ENCODE measurements at places on chromosomes 7 and 10.

GRCh38 chr7:116209561-116210070, 723 bp upstream of the TES start:
- no peak for DNase-seq

- DNase-seq: no peak
Measured at GRCh38 chr10:49601857-49602256, 8.3 kb upstream of the SLC18A3 start.

DNA sequence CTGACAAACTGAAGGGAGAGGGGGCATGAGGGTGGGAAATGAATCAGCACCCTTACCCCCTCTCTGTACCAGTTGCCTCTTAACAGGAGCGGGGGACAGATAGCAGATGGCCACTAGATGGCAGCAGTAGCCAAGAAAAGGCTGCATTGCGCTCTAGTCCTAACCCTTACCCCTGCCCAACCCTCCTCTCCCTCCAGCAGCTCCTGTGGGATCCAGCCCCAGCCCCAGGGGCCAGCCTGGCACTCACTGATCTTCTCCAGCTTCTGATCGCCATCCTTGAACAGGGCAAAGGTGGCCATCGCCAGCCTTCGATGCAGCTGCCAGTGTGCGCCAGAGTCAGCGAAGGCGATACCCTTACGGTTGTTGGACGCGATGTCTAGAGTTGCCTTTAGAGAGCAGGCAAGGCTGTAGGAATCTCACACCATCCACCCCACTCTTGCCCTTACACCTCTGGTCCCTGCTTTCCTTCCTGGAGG, 2.2 kb downstream of the CYP17A1 start:
- DNase-seq: no peak

GRCh38 chr7:8585591-8585990, 152.2 kb downstream of the NXPH1 start:
- DNase-seq: no peak

DNA sequence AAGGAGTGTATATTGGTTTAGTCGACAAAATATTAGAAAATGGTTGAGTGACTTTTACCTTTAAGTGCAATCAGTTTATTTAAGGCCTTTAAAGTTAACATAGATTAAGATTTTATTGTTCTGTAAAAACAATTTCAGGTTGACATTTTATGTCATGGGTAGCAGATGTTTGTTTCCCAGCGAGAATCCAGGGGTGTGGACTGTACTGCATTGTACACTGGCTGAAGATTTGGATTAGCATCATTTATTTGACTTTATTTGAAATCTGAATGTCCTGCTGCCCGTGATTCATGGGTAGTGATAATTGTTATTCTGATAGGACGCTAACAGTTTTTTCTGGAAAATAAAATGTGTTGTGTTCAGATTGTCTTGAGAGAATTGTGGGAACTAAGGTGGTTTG, 39.3 kb downstream of the RBM33 start:
- DNase-seq: no peak

DNA sequence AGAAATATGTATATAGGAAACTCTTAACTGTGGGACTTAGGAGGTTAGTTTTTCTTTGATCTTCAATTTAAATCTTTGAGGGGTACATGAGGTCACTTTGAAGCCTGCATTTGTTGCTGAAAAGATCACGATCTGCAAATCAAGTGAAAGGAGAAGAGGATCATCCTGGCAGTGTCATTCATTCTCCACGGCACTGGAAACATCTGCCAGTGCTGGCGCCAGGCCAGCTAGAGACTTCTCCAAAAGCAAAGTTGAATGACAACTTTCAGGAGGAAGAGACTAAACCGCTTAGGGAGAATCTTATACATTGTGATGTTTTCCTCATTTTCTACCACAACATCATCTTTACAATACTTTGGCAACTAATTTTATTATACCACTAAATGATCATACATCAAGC, 42.5 kb downstream of the MRC1 start:
- DNase-seq: no peak

- DNase-seq: no peak
Measured at GRCh38 chr7:128307061-128307460, 36.6 kb downstream of the RBM28 start.

DNA sequence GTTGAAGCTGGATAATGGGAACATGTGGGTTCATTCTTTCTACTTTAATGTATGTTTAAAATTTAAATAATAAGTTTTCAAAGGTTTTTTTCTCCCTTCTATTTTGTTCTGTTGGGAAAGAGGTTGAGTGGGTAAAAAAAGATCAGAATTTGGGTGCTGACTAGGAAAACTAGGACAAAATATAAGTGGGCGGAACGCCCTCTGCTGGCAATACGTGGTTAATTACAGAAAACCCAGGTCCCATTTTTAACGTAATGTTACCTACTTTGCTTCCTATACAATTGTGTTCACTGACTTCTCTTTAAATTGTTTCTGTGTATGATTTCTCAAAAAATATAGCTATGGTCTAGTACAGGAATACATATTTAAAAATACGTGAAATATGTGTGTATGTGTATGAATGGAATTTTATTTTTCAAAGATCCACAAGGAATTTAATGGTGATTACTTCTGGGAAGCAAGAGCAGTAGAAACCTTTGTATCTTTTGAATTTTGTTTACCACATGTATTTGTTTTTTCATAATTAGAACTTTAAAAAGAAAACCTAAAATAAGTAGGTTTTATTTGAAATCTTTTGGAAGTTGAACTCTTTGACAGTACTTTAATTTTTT, 8.7 kb downstream of the ECD start:
- no peak for DNase-seq

DNA sequence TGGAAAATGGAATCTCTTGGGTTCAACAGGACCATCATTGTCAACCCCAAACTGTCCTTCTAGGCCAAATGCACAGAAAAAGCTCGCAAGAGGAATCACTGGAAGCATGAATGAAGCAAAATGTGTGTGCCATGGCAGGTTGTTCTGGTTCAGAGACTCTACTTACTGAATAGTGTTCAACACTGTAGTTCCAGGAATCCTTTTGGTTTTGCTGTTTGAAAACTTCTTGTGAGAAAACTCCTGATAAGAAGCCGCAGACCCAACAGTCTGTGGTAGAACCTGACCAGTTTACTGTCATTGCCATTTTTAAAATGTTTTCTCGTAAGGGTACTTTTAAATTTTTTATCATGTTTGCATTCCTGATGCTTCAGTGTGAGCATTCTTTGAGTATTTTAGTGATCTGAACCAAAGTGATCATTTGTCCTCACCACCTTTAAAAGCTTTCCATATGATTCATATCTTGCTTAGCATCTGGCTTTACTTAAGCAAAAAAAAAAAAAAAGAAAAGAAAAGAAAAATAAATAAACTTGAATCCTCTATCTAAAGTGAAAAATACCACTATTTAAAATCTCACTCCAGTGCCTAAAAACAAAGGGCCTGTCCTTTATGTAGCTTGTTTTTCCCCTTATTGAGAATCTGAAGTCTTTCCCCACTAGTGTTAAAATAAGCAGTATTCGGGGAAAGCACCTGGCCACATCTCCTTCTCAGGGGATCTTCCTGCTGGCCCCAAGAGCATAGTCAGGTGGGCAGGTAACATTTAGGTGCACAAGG, 92.4 kb downstream of the WNT2 start:
- peak; percentile 90 for DNase-seq

DNA sequence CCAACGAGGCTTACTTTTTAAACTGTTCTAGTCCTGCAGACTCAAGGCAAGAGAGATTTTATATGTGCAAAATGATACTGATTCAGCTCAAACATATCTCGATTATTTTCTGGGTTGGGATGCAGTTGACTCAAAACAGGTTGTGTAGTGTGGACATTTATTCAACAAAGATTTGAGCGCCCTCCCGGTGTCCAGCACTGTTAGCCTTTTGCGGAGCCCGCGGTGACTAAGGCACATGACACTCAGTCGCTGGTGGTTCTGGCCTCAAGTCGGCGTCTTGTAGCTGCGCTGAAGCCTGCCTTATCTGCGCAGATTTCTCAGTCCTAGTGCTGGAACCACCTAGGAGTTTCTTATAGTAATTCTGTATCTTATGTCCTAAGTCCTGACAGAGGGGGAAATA, 938 bp upstream of the CADPS2 start:
- peak; percentile 43 for DNase-seq

DNA sequence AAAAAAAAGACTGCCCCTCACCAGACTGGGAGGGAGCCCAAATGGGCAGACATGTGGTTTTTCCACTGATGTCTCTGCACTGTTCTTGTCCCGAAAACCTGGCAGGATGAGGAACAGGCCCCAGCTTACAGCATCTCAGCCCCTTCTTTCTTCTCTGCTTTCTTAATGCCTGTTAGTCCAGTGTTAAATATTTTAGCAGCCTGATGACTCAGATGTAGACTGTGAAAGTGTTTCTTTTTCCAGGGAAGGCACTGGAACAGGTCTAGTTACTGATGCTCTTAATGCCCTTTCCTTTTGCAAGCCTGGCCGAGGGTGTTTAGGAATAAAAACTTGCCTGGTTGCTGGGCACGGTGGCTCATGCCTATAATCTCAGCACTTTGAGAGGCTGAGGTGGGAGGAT, 107.7 kb downstream of the TACC2 start:
- no peak for DNase-seq

DNA sequence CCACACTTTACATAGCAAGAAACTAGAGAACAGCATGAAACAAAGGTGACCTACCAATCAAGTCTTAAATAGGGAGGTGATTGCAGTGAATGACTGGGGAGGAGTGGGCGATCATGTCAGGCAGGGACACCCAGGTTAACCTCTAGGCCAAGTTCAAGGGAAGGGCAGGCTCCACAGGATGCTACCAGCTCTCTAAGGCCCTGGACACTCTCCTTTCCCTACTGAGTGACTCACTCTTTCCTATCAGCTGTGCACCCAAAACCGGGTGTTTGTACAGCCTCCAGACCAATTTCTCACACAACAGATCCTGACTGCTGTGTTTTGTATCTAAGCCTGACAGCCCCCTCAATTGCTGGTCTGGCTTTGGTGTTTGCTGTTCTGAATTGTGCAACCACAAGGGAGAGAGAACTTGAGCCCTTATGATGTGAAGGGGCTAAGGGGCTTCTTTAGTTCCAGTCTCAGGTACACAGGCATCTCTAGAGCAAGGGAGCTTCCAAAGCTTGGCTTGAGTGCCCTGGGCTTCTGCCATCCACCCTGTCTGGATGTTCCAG, 107.8 kb downstream of the TBXAS1 start:
- peak; percentile 75 for DNase-seq

- no peak for DNase-seq
Measured at GRCh38 chr7:126495001-126495400, 757.7 kb downstream of the GRM8 start.

DNA sequence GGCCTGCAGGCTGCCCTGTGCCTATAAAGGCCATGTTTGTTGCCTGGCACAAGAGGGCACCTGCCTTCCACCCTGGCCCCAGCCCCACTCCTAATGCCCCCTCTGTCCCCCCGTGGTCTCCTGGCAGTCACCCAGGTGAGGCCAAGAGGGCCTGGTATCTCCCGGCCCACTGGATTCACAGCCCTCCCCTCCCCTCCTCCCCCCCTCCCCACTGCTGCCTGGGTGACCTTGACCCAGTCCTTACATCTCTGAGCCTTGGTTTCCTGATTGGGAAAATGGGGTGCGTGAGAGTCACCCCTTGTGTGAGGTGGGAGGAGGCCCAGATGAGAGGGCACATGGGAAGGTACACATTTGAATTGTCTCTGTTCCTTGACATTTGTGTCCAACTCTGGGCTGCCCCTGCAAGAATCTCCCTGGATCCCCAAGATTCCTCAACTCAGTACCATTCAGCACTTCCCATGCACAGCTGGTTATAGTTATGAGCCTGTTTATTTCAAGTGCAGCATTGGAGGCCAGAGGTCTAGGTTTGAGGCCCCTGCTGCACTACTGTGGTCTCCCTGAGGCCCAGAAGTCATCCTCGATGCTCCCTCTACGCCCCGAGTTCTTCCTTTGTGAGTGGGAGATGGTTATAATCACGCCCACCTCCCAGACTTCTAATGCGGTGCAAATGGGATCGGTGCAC, 58.9 kb downstream of the TMEM270 start:
- DNase-seq: no peak

GRCh38 chr10:31650010-31650409, 278.6 kb downstream of the ARHGAP12 start:
- DNase-seq: peak; percentile 67

GRCh38 chr10:14688606-14689005, 86.1 kb downstream of the FAM107B start:
- peak; percentile 54 for DNase-seq

GRCh38 chr7:84495128-84495527, 300.5 kb upstream of the SEMA3A start:
- no peak for DNase-seq

DNA sequence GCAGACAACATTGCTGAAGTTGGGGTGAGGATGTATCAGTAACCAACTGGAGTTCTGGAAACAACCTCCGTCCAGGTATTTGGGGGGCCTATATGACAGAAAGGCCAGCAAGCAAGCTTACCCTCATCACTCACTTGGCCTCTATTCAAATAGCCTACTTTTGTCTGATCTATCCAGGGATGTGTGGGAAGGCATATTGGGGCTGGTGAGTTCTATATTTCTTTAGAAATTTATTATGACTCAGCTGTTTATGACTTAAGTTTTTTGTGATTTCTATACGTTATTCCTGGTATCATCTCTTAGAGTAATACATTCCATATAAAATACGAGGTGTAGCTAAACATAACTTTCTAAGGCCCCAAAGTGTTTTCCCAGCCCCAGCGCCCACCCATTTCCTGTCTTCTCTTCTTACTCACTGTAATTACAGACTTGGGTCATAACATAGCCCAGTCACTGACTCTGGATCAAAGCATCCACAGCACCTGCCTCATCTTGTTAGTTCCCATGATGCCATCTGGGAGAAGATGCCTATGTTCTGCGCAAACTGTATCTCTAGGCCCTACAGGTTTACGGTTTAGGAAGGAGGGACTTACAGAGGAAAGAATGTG, 18.1 kb downstream of the GARS1 start:
- no peak for DNase-seq

DNA sequence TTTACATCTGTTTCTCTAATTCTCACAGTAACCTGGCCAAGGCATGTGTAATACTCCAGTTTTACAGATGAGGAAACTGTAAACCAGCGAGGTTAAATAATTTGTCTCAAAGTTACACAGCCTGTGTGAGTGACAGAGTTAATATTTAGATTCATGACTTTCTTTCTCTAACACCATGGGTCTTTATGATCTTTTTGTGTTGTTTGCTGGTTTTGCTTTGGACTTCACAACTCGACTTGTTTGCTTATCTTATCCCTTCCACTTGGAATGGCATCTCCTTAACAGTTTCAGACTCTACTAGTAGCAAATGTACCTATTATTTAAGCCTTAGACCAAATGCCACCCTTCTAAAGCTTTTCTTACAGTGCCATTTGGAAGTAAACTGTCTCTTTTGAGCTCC, 34.4 kb downstream of the MXI1 start:
- no peak for DNase-seq

- DNase-seq: no peak
Measured at GRCh38 chr7:77991656-77992055, 193.1 kb downstream of the PHTF2 start.

- no peak for DNase-seq
Measured at GRCh38 chr7:2754912-2755311, 66.9 kb downstream of the AMZ1 start.

- DNase-seq: no peak
Measured at GRCh38 chr7:50317221-50317678, 12.7 kb downstream of the IKZF1 start.

DNA sequence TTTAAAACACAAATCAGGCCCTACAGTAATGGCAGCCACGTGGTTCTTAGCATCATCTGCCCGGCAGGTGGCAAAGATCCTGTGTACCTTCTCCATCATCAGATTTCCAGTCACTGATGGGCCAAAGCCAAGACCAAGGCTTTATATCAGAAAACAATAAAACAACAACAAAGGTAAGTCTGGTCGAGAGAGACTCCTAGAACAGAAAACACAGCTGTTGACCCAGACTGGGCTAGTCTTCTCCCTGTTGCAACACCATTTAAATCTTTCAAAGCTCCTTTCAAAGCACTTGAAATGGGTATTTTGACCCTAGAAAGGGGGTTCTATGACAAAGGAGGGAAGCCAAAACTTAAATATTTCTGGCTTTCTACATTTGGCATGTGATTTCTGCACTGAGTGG, 285.6 kb downstream of the IPMK start:
- no peak for DNase-seq

Measured in non-pigmented ciliary epithelial cell (primary cell).